ENCODE measurements at places on chromosomes 12 and 14.
A peak's percentile ranks its signal among the peaks of the same experiment; 100 is the strongest.

- no peak overlapping the region for H3K4me3 ChIP-seq
- no peak for DNase-seq
- H3K4me1 ChIP-seq = no peaks in the 10 kb centered on the region
- no peaks in the 10 kb centered on the region for H3K27me3 ChIP-seq
These were observed 31.8 kb upstream of the G2E3 start for GRCh38 chr14:30527196-30527595.

GRCh38 chr14:92534932-92535643 lies 21.5 kb downstream of the RIN3 start:
- H3K27me3 ChIP-seq = no peaks in the 10 kb centered on the region
- H3K4me3 ChIP-seq = no peak overlapping the region
- DNase-seq = no peak
- H3K36me3 ChIP-seq = no peaks in the 10 kb centered on the region
- H3K27ac ChIP-seq = peak overlapping the region; percentile 20

GRCh38 chr12:554001-554285 lies 94.2 kb downstream of the B4GALNT3 start:
- peaks cover 9% of the 10 kb centered on the region for H3K4me1 ChIP-seq
- no peak overlapping the region for H3K4me3 ChIP-seq
- no peak overlapping the region for H3K27ac ChIP-seq
- peaks cover 53% of the 10 kb centered on the region for H3K36me3 ChIP-seq

DNA sequence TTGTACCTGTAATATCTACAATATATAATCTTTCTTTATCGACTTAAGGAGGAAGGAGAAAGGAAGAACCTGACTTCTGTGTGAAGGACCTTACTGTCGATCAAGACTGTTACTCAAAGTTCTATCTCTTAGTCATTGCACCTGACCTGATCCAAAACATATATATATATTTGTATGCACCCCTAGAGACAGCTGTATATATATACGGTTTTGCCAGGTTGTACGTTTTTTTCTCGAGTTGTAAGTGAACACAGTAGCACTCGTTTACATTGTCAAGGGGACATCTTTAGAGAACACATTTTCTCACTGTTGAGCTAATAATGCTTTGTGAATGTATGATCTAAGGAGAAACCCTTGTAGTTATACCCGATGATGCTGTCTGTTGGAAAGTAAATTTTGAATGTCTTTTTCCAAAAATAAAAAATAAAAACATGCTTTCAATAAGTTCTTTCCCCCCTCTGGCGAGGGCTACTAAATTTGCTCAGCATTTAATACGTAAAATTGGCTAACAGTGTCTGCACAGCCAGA lies 536 bp upstream of the SLC35E3 start:
- no peaks in the 10 kb centered on the region for H3K27me3 ChIP-seq
- H3K36me3 ChIP-seq = no peaks in the 10 kb centered on the region
- peaks cover 21% of the 10 kb centered on the region for H3K4me1 ChIP-seq
- no peak for DNase-seq

DNA sequence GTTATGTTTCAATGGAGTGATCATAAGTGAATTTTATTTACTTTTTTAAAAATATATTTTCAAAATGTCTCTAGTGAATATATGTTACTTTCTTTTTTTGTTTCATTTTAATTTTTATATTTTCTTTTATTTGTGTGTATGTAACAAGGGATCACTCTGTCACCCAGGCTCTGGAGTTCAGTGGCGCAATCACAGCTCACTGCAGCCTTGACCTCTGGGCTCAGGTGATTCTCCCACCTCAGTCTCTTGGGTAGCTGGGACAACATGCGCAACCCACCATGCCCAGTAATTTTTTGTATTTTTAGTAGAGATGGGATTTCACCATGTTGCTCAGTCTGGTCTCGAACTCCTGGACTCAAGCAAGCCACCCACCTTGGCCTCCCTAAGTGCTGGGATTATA lies 18.1 kb downstream of the TMEM253 start:
- no peak for DNase-seq
- H3K27me3 ChIP-seq = no peaks in the 10 kb centered on the region
- no peak overlapping the region for H3K27ac ChIP-seq
- no peaks in the 10 kb centered on the region for H3K36me3 ChIP-seq
- H3K4me3 ChIP-seq = no peak overlapping the region
- no peaks in the 10 kb centered on the region for H3K4me1 ChIP-seq

DNA sequence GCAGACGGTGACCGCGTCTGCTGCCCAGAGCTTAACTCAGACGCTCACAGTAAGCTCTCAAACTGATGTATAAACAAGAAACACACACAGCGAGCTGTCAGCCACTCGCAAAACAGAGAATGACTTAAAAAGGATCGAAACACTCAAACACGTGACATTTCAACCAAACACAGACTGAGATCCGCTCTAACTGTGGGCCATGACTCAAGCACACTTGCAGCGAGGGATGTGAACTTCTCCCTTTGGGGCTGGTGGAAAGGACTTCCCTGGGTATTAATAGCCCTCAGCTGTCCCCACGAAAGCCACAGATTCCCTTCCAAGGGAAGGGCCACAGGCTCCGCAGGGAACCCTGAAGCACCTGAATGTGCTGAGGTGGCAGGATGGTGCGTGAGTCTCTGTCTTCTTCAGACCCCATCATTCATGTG lies 29.1 kb downstream of the CCDC88C start:
- no peaks in the 10 kb centered on the region for H3K27me3 ChIP-seq
- H3K36me3 ChIP-seq = no peaks in the 10 kb centered on the region
- H3K4me3 ChIP-seq = no peak overlapping the region
- peaks cover 30% of the 10 kb centered on the region for H3K4me1 ChIP-seq
- peak overlapping the region; percentile 44 for H3K27ac ChIP-seq

GRCh38 chr12:120741476-120742421 lies 16.1 kb downstream of the ACADS start:
- H3K27me3 ChIP-seq = no peaks in the 10 kb centered on the region
- DNase-seq = no peak
- H3K4me3 ChIP-seq = no peak overlapping the region
- H3K4me1 ChIP-seq = no peaks in the 10 kb centered on the region
- H3K36me3 ChIP-seq = no peaks in the 10 kb centered on the region

- H3K27me3 ChIP-seq = no peaks in the 10 kb centered on the region
- no peak for DNase-seq
- no peaks in the 10 kb centered on the region for H3K4me1 ChIP-seq
- H3K27ac ChIP-seq = no peak overlapping the region
These were observed 18.8 kb upstream of the WDR20 start for GRCh38 chr14:102120888-102121287.

- peaks cover under 1% of the 10 kb centered on the region for H3K4me1 ChIP-seq
- peaks cover 28% of the 10 kb centered on the region for H3K27me3 ChIP-seq
- H3K4me3 ChIP-seq = no peak overlapping the region
- H3K27ac ChIP-seq = no peak overlapping the region
- DNase-seq = peak; percentile 17
These were observed 3.8 kb upstream of the PDE3A start for GRCh38 chr12:20364501-20364900.

DNA sequence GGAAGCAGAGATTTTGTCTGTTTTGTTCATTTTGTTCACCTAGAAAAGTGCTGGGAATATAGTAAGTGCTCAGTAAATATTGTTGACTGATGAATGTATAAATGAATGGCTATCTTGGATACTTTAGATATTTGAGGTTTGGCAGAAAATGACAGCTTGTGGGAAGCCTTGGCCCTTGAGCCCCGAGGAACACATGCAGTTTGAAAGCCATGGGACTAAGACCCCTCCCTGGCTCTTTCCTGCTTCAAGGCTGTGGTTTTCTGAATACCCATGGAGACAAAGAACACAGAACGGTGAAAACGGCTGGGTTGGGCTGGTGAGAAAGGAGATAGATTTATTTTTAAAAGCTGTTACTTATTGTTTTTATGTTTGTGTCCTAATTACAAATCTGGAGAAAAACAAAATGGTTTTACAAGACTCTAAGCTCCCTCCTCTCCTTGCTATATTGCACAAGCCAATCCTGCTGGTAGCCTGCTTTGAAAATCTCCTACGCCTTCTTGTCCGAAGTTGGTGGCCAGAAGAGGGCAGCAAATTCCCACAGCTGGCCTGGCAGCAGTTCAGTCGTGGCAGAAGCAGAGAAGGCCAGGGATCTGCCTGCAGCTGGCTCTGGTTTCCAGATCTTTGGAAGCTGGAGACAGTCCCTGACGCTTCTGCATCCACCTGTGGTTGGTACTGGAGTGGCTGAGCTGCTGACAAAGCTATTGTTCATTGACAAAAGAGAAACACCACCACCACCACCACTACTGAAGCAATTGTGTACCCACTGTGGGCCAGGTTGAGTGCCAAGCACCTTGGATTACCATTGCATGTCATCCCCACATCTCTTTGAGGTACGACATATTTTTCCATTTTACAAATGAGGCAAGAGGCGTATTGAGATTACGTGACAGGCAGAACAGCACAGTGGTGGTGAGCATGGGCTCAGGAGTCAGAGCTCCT lies 5.2 kb upstream of the KRT85 start:
- no peaks in the 10 kb centered on the region for H3K36me3 ChIP-seq
- H3K27me3 ChIP-seq = no peaks in the 10 kb centered on the region
- H3K27ac ChIP-seq = no peak overlapping the region
- DNase-seq = peak; percentile 95
- no peak overlapping the region for H3K4me3 ChIP-seq

All from stomach (tissue), 19 donors.